KBM-7 (cell line): ENCODE measurements at places on chromosomes 6 and 20.

- no peak for DNase-seq
Observed at GRCh38 chr6:72857791-72858585, 236.1 kb downstream of the KCNQ5 start.

DNA sequence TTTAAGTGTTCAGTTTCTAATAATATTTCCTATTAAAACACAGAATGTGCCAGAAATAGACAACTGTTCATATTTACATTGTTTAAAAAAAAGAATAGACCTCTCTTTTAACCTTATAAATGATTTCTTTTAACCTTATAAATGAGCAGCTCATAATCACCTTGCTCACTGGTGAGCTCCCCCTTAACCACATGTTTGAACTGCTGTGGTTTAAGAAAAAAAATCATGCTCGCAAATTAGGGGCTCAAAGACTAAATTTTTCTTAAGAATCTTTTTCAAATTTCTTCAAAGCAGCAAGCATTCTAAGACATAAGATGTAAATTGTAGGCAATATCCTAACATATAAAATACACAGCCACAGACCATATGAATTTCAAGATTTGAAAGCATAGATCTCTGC lies 32.8 kb downstream of the FAM8A1 start:
- DNase-seq = no peak

DNA sequence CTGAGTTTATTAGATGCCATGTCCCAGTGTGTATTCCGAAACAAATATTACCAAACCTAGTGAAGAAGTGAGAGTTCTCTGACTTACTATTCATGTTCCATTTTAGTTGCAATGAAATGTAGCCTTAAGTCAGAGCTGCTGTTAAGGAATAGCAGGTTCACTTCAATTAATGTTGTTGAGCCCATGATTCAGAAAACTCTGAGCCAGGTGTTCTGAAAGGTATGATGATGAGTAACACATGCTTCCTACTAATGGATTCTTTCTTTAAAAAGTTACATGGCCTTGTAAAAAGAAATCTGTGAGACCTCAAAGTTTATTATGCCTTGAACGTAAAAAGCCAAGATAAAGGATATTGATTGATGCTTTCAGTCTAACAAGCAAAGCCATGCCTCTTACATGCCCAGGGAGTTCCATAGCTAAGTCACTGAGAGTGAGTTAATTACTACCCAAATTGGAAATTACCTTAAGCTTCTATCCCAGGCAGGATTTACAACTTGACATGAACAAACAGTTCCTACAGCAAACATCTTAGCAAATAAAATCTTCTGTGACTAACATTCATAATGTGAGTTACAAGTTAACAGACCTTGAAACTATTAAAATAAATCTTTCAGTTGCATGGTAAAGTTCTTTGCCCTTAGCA lies 122.9 kb downstream of the AKAP7 start:
- DNase-seq = no peak

DNA sequence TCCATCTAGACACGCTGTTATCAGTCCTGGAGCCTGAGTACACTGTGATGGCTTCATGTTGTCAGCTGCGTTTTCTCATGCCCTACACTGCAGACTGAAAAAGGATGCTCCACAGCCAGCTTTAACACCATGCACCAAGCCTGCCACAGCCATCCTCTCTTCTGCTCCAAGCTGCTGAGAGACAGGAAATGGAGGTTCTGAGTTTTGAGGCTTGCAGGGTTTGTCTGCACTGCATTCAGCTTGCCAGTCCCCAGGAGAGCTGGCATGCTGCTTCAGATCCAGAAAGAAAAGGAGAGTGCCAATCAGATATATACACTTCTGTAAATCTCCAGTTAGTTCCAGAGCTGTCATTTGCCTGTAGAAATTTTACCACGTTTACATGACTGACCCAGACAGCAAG lies 550.7 kb upstream of the FLRT3 start:
- no peak for DNase-seq

DNA sequence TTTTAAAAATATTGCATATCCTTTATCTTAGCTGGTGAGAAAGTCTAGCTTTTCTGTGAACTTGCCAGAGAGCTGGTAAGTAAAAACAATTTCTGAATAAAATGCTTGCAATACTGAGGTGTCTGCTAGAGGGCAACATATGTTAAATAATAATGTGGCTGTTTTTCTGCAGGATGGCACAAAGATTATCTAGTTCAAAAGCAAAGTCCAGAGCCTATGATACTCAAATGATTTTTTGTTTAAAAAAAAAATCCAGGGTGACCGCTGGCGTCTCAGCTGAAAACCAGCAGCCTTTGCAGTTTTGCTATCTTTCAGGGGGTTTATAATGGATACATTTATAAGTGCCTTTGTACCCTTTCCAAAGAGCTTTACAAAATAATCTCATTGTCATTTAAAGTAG lies 194.9 kb downstream of the PHACTR1 start:
- DNase-seq = peak; percentile 87

- peak; percentile 39 for DNase-seq
Observed at GRCh38 chr6:116111552-116112528, 11.2 kb downstream of the NT5DC1 start.

GRCh38 chr6:165811512-165811911 lies 148.5 kb upstream of the PDE10A start:
- DNase-seq = no peak

DNA sequence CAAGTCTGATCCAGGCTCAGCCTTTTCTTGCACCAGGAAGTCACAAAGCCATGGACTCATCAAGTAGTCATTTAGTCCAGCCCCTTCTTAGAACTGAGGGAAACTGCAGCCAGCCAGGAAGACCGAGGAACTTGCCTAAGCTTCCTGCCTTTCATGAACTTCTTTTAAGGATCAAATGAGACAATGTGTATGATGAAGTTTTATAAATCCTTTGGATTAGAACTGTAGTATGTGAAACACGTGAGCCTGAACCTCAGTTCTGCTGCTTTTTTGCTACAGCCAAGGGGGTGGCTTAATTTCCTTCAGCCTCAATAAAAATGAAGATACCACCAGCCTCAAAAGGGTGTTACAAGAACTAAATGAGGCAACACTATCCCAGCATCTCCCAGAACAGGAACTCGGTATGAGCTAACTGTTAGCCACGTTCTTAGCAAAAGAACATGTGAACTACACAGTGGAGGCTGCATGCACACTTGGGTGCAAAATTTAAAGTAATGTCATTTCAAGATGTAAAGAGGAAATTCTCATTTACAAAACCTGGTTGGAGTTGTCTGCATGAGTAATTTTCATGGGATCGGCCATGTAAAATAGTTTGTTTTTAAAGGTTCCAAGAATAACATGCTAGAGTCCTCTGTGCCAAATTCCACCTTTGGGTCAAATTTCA lies 76.0 kb upstream of the TBC1D7 start:
- DNase-seq = peak; percentile 62
